ENCODE measurements at places on chromosomes 3 and 15.

- no peak overlapping the region for H3K4me3 ChIP-seq
- H3K27me3 ChIP-seq, result no peaks in the 10 kb centered on the region
- H3K4me1 ChIP-seq, result peaks cover 16% of the 10 kb centered on the region
- no peak overlapping the region for H3K27ac ChIP-seq
Measured at GRCh38 chr3:8233938-8234337, 267.7 kb upstream of the LMCD1 start.

DNA sequence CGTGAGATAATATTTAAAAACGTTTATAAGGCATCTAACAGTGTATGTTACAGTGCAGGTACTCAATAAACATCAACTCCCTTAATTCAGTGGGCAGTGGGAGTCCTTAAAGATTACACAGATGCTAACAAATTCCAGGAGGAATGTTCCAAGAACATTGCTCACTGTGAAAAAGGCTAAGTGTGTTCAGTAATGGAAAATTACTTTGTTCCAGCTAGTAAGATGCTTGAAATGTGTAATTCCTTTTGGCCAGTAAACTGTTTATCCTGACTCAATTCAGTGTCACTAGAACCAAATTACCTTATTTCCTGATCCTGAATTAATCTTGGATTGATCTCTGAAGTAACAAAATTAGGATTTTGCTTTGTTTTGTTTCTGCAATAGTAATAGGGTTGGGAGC is 54.2 kb upstream of the SEMA6D start:
- H3K4me1 ChIP-seq, result peaks cover 5% of the 10 kb centered on the region
- H3K27me3 ChIP-seq, result no peaks in the 10 kb centered on the region
- no peak overlapping the region for H3K27ac ChIP-seq
- DNase-seq, result no peak
- no peak overlapping the region for H3K4me3 ChIP-seq

DNA sequence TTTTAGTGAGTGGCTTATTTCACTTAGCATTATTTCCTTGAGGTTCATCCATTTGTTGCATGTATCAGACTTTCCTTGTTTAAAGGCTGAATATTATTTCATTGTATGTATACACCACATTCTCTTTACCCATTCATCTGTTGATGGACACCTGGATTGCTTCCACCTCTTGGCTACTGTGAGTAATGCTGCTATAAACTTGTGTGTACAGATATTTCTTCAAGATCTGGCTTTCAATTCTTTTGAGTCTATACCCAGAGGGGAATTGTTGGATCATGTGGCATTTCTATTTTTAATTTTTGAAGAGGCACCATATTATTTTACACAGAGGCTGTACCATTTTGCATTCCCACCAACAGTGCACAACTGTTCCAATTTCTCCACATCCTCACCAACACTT is 313.5 kb downstream of the RPLP1 start:
- no peaks in the 10 kb centered on the region for H3K36me3 ChIP-seq
- H3K27me3 ChIP-seq, result peaks cover 20% of the 10 kb centered on the region
- DNase-seq, result no peak
- no peak overlapping the region for H3K4me3 ChIP-seq

- peak overlapping the region; percentile 64 for H3K27ac ChIP-seq
- H3K4me3 ChIP-seq, result no peak overlapping the region
- DNase-seq, result peak; percentile 17
- H3K4me1 ChIP-seq, result peaks cover 28% of the 10 kb centered on the region
- H3K27me3 ChIP-seq, result no peaks in the 10 kb centered on the region
- no peaks in the 10 kb centered on the region for H3K36me3 ChIP-seq
Measured at GRCh38 chr3:72120806-72121778, 336.1 kb upstream of the PROK2 start.

- no peak overlapping the region for H3K4me3 ChIP-seq
- H3K36me3 ChIP-seq, result no peaks in the 10 kb centered on the region
- DNase-seq, result no peak
- H3K27ac ChIP-seq, result no peak overlapping the region
- H3K4me1 ChIP-seq, result peaks cover 9% of the 10 kb centered on the region
Measured at GRCh38 chr3:184643442-184643841, 68.4 kb downstream of the MAGEF1 start.

- H3K27me3 ChIP-seq, result no peaks in the 10 kb centered on the region
- H3K27ac ChIP-seq, result no peak overlapping the region
- H3K36me3 ChIP-seq, result no peaks in the 10 kb centered on the region
- DNase-seq, result no peak
Measured at GRCh38 chr3:178313716-178314115, 222.5 kb upstream of the KCNMB2 start.

GRCh38 chr3:46661776-46662766 is 31.4 kb downstream of the ALS2CL start:
- H3K4me3 ChIP-seq, result no peak overlapping the region
- H3K36me3 ChIP-seq, result no peaks in the 10 kb centered on the region
- H3K27ac ChIP-seq, result no peak overlapping the region
- DNase-seq, result no peak
- H3K4me1 ChIP-seq, result peaks cover 33% of the 10 kb centered on the region
- H3K27me3 ChIP-seq, result no peaks in the 10 kb centered on the region

DNA sequence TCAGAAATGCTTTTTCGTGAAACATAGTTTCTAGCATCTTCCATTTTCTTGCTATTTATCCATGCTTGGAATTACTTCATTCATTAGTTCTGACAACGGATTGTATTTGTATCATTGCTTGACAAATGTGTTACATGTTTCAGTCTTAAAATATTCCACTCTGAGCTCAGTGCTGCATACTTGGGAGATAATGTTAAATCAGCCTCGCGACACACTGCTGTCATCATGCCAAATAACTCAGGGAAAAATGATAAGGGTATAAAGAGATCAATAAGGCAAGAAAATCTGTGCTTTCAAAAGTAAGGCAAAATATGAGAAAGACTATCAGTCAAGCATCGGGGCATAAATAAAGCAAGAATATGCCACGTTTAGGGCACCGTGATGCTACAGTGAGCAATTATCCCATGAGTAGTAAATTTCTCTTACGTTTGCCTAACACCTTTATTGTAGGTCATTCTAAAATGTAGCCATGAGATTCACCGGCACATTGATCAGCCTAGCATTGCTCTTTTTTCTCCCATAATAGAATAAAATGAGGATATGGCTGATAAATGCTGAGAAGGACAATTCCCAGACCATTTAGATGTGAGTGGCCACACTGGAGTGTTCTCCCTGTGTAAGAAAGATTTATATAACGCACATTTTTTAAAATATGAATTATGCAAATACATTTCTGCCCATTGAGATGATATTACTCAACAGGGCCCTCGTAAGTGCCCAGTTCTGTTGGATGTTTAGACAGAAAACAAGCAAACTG is 133.8 kb downstream of the RBMS3 start:
- no peak overlapping the region for H3K27ac ChIP-seq
- H3K27me3 ChIP-seq, result no peaks in the 10 kb centered on the region
- no peak for DNase-seq
- no peak overlapping the region for H3K4me3 ChIP-seq

DNA sequence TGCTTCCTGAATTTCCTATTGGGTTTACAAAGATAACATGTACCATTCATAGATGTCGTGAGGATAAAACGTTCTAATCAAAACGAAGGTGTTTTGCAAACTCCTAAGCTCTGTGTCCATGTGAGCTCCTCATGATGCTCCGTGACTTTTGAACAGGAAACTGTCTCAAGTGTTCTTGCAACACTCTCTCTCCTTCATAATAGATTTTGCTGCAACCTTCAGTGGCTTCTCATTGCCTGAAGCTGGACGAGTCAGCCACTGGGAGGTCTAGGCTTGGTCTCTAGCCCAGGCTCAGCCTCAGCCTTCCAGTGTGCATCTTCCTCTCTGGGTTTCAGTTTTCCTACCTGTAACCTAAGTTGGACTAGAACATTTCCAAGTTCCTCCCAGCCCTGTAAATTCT is 18.7 kb upstream of the BCL2A1 start:
- peak; percentile 61 for DNase-seq
- no peak overlapping the region for H3K27ac ChIP-seq
- no peak overlapping the region for H3K4me3 ChIP-seq
- H3K27me3 ChIP-seq, result peaks cover 16% of the 10 kb centered on the region

- H3K4me3 ChIP-seq, result no peak overlapping the region
- peaks cover 36% of the 10 kb centered on the region for H3K27me3 ChIP-seq
- H3K36me3 ChIP-seq, result peaks cover 4% of the 10 kb centered on the region
- no peak for DNase-seq
Measured at GRCh38 chr3:195820186-195820585, 8.5 kb upstream of the MUC4 start.

DNA sequence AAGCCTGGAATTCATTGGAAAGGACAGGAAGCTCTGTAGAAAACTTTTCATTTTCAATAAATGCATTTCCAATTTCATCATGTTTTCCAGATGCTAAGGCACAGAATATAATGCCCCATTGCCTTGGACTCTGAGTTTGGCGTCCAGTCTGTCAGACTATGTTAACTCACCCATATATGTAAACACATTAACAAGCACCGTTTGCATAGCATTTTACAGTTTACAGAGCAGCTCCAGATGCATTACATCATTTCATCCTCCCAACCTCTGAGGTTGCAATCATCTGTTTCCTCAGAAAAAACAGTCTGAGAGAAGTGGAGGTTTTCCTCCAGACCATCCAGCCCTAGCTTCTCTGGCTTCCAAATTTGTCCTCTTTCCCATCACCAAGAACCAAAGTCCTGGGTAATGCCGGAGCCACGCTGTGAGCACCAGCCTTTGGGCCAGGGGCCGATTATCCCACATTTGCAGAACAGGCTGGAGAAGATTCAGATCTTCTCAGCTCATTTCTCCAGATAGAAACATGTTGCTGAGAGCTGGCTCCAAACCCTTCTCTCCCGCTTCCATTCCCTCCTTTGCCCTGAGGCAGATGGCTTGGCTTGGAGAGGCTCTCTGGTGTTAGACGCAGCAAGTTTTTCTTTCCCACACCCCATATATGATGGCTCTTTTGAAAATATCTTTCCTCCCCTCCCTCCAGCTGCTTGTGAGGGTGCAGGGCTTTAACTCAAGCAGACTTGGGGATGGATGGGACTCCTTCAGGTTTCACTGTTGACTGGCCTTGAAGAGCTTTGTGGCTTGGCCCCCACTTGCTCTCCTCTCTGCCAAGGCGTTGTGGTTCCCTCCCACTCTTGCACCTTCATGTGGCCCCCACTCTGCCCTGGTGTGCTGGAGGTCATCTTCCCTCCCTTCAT is 26.0 kb downstream of the CYP19A1 start:
- H3K36me3 ChIP-seq, result no peaks in the 10 kb centered on the region
- H3K27ac ChIP-seq, result no peak overlapping the region
- no peaks in the 10 kb centered on the region for H3K27me3 ChIP-seq
- H3K4me3 ChIP-seq, result no peak overlapping the region
- H3K4me1 ChIP-seq, result peaks cover 18% of the 10 kb centered on the region

DNA sequence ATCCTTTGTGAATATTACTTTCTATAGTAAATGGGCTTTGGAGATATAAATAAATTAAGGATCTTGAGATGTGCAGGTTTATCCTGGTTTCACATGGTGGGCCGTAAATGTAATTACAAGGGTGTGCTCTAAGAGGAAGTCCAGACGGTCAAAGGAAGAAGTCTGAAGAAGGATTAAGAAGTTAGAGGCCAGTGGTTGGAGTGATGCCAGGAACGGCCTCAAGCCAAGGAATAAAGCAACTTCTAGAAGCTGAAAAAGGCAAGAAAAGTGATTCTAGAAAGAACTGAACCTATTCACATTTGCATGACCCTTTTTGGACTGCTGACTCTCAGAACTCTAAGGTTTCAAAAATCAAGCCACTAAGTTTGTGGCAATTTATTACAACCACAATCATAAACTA is 981.3 kb upstream of the ALCAM start:
- no peaks in the 10 kb centered on the region for H3K36me3 ChIP-seq
- no peak overlapping the region for H3K4me3 ChIP-seq
- no peak overlapping the region for H3K27ac ChIP-seq
- no peaks in the 10 kb centered on the region for H3K27me3 ChIP-seq
- peaks cover 5% of the 10 kb centered on the region for H3K4me1 ChIP-seq

GRCh38 chr3:35523838-35524237 is 115.5 kb upstream of the ARPP21 start:
- DNase-seq, result peak; percentile 8
- no peaks in the 10 kb centered on the region for H3K4me1 ChIP-seq
- H3K27ac ChIP-seq, result no peak overlapping the region
- no peak overlapping the region for H3K4me3 ChIP-seq

DNA sequence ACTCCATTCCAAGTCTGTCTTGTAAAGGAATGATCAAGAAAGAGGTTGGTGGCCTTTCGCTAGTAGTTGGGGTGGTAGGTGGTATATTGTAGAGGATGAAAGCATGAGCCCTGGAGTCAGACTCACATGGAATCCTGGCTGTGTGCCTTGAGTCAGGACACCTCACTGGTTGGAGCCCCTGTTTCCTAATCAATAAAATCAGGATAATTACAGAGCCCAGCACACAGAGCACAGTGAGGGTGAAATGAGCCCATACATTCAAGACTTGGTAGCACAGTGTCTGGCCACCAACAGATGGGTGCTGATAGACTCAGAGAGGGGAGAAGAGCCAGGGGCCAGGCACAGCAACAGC is 95.1 kb upstream of the MYZAP start:
- no peak overlapping the region for H3K4me3 ChIP-seq
- no peak overlapping the region for H3K27ac ChIP-seq
- DNase-seq, result no peak
- no peaks in the 10 kb centered on the region for H3K4me1 ChIP-seq
- H3K27me3 ChIP-seq, result no peaks in the 10 kb centered on the region

DNA sequence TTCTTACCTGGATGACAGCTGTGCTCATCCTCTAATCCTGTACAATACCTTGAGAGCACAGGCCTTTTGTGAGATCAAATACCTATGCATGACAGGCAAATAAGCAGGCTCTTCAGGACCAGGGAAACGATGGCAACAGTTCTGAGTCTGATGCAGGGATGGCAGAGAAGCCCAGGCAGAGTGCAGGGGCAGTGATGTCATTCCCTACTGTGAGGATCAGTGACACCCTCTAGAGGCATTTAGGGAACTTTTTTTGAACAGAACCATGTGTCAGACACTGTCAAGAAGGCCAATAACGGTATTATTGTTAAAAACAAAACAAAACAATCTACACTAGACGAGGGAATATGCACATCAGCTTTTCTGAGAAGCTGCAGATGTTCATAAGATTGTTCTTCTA is 314.8 kb upstream of the CTDSPL start:
- no peak overlapping the region for H3K4me3 ChIP-seq
- peaks cover 5% of the 10 kb centered on the region for H3K36me3 ChIP-seq
- DNase-seq, result peak; percentile 38
- peaks cover 6% of the 10 kb centered on the region for H3K4me1 ChIP-seq
- peaks cover 19% of the 10 kb centered on the region for H3K27me3 ChIP-seq
